ENCODE measurements at places on chromosomes 11 and 22.
A peak's percentile ranks its signal among the peaks of the same experiment; 100 is the strongest.

DNA sequence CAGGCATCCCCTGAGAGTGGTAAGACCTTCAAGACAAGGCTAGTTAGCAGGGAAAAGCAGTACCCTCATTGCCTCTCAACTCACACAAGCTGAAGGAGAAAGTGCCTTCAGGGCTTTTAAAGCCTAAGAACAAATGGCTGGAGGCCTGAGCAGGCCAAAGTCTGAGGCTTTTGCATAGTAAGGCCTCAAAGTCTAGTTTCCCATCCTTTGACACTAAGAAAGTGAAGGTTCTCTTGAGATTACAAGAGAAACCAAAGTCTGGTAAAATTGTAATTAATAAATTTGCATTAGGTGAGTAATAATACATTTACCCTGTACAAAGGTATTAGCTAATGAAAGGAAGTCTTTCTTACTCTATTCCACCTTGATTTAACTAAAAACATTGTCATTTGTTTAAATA is 47.0 kb upstream of the CCDC89 start:
- DNase-seq: no peak

GRCh38 chr11:106957030-106957482 is 61.2 kb downstream of the GUCY1A2 start:
- DNase-seq: no peak

- DNase-seq: no peak
Measured at GRCh38 chr22:42724062-42724461, 3.4 kb upstream of the A4GALT start.

GRCh38 chr11:66868726-66869566 is 12.1 kb downstream of the LRFN4 start:
- DNase-seq: no peak

DNA sequence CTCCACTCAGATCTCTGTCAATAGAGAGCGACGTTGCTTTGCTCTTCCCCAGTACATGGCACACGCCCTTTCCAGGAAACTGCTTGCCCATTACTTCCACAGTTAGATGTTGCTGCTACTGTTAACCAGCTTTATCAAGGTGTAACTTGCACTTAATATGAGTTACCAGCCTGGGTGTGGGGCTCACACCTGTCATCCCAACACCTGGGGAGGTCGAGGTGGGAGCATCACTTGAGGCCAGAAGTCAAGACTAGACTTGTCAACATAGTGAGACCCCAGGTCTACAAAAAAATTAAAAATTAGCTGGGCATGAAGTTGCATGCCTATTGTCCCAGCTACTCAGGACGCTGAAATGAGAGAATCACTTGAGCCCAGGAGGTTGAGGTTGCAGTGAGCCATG is 177.1 kb upstream of the B3GAT1 start:
- no peak for DNase-seq

DNA sequence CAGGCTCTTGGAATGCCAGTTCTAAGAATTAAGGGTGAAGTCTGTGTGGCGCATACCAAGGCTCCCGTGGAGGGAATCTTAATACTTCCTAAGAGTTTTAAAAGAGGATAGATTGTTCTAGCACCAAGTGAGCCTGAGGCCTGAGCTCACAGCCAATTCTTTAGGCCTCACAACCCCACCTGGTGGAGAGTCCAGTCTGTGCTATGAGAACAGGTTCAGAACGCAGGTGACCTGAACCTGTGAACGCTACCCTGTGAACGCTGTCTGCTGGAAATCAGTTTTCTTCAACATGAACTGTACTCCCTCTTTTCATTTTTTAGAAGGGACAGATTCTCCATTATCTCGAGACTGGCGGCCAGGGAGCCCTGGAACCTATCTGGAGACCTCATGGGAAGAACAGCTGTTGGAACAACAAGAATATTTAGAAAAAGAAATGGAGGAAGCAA is 43.2 kb upstream of the DLAT start:
- peak; percentile 2 for DNase-seq

DNA sequence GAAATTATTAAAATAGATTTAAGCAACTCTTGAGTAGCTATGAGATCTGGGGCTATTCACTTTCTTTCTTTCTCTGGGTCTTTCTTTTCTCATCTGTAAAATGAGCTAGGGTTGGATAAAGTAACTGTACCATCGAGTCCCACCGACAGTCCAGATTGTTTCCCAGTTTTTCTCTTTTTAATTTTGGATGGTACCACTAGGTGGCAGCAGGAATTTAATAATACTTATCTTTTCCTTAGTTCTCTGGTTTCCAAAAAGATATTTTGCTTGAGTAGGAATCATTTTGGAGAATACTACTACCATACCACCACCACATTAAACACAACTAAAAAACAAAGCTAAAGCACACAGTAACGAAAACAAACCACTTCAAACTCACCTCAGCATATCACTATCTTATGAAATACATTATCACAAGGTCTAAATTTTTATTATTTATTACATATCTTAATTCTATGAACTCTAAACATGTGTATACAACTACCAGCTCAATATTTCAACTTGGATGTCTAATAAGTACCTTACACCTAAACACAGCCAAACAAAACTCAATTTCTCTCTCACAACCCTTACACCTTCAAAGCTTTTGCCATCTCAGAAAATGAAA is 584.0 kb downstream of the KCNA4 start:
- peak; percentile 23 for DNase-seq

GRCh38 chr22:32618441-32619140 is 144.0 kb downstream of the FBXO7 start:
- no peak for DNase-seq

GRCh38 chr11:32438866-32439489 is 3.6 kb upstream of the WT1 start:
- DNase-seq: no peak

DNA sequence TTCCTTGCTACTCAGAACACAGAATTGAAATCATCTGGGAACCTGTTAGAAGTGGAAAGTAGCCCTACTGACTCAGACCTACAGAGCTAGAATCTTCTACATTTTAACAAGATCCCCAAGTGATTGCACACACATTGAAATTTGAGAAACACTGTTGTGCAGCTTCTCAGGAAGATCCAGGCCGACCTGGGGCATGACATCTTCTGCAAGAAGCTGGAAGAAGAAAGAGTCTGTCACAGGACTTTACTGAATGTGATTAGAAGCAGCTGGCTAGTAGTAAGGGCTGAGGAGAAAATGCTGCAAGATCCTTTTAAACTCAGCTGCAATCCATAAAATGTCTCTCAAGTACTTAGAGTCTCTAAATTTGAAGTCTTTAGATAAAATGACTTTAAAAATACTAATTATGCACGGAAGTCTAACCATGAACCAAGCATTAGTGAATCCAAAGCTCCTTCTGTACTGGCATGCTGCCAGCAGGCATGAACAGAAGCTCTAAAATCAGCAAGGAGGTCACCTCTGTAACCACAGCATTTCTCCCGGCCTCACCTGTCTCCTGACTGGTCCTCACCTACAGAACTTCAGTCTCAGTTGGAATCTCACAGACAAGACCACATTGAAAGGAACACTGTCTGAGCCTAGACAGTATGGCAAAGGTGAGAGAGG is 85.0 kb downstream of the SERGEF start:
- DNase-seq: no peak

DNA sequence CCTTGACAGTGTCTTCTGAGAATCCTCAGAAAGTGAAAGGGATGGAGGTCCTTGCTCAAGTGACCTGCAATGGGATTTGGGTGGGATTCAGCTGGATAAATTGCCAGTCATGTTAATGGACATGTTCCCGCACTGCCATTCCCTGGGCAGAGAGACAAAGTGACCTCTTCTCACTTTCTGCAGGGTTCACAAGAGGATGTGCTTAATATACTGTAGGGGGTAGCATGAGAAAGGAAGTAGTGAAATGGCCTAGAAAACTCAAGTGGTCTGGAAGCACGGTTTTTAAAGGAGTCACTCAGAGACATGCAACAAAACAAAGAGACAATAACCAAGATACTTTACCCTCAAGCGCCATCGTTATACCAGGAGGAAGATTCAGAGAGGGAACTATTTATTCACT is 70.2 kb downstream of the NELL1 start:
- no peak for DNase-seq

GRCh38 chr11:120086651-120087050 is 51.3 kb downstream of the TRIM29 start:
- DNase-seq: no peak

GRCh38 chr11:128179039-128179438 is 408.3 kb downstream of the ETS1 start:
- DNase-seq: peak; percentile 24

GRCh38 chr11:100821198-100821597 is 134.1 kb downstream of the ARHGAP42 start:
- DNase-seq: no peak

GRCh38 chr11:67053896-67054329 is 2.7 kb upstream of the RHOD start:
- peak; percentile 23 for DNase-seq

GRCh38 chr22:50367778-50368500 is 24.8 kb downstream of the PPP6R2 start:
- DNase-seq: no peak

- DNase-seq: no peak
Measured at GRCh38 chr11:5737091-5737490, 843 bp downstream of the OR56B1 start.

DNA sequence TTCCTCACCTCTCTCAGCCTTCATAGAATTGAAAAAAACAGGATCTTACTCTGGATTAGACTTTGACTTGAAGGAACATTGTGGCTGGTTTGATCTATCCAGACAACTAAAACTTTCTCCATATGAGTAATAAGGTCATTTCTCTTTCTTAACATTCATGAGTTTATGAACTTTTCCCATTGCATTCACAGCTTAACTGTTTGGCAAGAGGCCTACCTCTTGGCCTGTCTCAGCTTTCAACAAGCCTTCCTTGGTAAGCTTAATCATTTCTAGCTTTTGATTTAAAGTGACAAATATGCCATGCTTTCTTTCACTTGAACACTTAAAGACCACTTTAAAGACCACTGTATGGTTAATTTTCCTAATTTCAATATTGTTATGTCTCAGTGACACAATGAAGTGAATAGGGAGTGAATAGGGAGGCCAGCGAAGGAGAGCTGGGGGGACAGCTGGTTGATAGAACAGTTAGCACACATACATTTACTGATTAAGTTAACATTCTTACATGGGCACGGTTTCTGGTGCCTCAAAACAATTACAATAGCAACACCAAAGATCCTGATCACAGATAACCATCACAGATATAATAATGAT is 17.0 kb downstream of the IMMP1L start:
- no peak for DNase-seq

GRCh38 chr11:72274435-72274834 is 30.5 kb upstream of the PHOX2A start:
- no peak for DNase-seq

GRCh38 chr11:95282291-95282751 is 51.3 kb upstream of the SESN3 start:
- no peak for DNase-seq

DNA sequence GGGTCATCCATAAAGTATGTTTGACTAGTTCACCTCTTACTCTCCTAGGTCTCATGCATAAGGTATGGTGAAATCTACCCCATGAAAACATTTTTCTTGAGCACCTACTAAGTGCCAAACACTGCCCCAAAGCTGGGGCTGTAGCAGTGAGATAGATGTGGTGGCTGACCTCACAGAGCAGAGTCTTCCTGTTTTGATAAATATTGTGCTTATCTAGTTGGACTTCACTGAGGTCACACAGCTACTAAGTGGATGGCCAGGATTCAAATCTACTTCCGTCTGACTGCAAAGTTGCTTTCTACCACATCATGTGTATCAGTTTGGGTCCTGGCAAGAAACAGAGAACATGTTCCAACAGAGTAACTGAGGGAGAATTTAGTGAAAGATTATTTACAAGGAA is 6.4 kb upstream of the HTATIP2 start:
- DNase-seq: no peak

DNA sequence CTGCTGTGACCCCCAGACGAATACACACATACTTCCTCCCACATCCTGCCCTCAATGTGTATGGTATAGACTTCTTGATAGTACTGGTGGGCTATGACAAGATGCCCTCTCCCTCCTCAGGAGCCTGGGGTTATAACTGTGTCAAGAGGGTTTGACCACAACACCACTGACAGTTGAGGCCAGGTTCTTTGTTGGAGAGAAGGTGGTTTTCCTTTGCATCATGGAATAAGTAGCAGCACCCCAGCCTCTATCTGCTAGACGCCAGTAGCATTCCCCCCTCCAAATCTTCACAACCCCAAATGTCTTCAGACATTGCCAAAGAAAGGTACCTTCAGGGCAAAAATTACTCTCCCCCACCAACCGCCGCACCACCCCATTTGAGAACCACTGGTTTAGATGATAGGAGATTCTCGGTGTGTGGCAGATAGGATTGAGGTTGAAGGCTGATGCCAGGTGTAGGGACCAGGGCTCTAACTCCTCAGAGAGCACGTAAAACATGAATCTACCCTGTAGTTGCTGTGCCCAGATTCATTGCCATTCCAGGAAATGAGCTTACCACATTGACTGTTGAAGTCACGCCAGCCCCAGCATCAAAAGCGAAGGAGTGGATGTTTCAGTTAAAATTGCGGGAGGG is 5.5 kb upstream of the MYO18B start:
- no peak for DNase-seq

- no peak for DNase-seq
Measured at GRCh38 chr22:20076627-20077172, 3.3 kb upstream of the DGCR8 start.

GRCh38 chr11:62719302-62719978 is 7.8 kb downstream of the HNRNPUL2 start:
- no peak for DNase-seq

DNA sequence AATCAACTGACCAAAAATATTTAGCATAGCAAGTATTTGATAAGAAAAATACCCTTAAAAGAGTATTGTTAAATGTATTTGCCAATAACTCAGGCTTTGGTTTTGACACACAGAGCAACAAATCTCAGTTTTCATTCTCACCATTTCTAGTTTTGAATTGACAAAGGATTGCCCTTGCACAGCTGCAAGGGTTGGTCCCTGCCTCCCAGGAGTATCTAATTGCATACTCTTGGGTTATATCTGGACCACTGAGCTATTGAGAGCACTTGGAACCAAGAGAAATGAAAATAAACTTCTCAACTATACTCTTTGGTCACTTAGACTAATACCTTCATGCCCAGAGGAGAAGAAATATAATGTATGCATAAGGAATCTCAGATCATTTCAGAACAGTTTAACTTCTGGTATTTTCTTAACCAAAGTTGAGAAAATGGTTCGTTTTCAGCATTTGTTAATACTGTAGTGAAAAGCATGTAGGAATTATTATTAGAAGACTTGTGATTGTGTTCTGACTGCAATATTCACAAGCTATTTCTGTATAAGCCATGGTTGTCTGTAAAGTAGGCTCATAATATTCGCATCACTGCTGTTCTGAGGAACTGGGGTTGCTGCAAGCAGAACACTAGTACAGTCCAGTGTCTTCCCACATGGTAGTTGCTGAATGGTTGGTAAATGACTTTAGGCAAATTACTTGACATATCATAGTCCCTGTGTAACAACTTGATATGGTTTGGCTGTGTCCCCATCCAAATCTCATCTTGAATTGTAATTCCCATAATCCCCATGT is 7.9 kb downstream of the C2CD3 start:
- DNase-seq: no peak

- no peak for DNase-seq
Measured at GRCh38 chr11:32935462-32936029, 42.9 kb downstream of the QSER1 start.

GRCh38 chr11:80841675-80842074 is 1400.8 kb upstream of the TENM4 start:
- DNase-seq: no peak
